Activated gamma-delta T cell treated with anti-CD3 and anti-CD28 coated beads, Interleukin-2, amount 50 U/mL, for 16 hours (primary cell): ENCODE measurements at places on chromosomes 5 and 9.

DNA sequence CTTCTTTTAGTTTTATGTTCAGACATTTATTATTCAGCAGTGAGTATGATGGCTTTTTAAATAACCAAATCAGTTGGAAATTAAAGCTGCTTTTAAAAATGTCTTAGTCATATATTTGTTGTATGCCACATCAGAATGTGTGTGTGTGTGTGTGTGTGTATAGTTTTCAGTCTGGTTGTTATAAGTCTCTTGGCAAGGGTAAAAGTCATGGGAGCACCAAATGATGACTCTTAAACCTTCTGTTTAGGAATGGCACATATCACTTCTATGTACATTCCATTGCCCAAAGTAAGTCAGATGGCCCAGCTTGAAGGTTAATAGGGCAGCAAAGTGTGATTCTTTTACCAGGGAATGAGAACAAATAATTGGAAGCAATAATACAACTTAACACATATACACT, 135.9 kb downstream of the RNF180 start:
- DNase-seq = no peak

- no peak for DNase-seq
Observed at GRCh38 chr5:78568676-78569075, 79.9 kb downstream of the LHFPL2 start.

- no peak for DNase-seq
Observed at GRCh38 chr5:143231416-143231815, 172.1 kb downstream of the NR3C1 start.

DNA sequence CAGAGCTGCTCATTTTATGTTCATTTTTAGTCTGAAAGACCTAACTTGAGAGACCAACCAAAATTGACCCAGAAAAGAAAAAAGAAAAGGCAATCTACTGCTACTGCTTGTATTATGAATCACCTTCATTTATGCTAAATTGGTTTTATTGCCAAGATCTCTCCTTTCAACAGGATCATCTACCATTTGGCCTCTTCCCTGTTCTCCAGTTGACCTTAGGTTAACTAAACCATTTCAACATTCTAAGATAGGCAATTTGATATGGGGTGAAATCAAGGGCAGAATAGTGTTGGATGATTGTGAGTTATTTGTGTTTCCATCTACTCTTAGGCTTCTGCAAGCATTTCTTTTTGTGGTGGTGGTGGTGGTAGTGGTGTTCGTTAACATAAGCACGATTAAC, 48.3 kb upstream of the POU4F3 start:
- no peak for DNase-seq

DNA sequence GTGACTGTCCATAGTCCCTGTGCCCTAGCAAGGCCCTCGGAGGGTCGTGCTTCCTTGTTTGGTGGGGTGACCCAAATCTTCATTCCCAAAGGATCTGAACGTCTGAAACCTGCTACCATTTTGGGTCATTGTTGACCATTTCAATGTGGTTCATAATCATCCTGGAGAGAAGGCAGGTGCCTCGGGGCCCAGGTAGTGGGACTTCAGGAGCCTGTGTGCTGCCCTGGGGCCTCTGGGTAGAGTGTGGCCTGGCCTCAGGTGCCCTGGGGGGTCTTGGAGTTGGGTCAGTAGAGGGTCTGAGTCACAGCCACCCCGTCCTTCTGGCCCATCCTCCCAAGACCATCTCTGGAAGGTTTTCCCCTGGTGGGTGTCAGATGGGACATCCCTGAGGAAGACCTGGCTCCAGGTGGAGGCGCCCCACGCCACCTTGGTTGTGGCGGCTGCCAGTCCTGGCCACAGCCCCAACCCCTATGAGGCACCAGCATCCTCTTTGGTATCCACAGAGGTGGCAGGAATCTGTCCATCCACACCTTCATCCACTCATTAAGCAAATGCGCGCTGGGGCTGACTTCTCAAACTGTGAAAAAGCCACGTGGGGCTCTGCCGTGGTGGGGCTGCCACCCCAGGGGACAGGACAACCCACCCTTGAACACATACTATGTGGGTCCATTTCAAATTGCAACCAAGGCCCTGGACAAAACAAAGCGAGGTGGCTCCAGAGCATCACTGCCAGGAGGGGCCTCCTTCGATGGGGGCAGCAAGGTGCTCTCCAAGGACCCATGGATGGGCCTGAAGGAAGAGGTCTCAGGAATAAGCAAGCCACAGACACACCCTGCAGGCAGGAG, 41.6 kb upstream of the FCN1 start:
- DNase-seq = no peak

- DNase-seq = no peak
Observed at GRCh38 chr9:98943682-98944056, at the start of gene COL15A1. COL15A1 (plus strand) TSS chr9:98943907; CDS start chr9:98944062, 155 bp downstream.

DNA sequence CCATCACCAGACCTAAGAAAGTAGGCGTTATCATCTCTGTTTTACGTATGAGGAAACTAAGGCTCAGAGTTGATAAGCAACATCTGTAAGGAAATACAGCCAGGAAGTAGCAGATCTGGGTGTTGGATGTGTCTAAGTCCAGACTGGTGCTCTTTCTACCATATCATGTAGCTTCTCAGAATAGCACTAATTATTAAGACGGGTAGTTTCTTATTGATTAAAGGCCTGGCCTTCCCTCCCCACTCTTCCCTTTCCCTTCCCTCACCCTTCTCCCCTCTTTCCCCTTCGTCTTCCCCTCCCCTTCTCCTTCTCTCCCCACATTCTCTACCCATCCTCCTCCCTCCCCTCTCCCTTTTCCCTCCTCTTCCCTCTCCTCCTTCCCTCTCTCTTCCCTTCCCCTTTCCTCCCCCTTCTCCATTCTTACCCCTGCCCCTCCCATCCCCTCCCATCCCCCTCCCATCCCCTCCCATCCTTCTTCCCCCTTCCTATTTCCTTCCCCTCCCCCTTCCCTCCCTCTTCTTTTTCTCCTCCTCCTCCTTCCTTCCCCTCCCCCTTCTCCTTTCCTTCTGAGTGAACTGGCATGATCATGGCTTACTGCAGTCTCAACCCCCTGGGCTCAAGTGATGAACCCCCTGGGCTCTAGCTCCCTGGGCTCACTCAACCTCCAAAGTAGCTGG, 79.4 kb downstream of the SNX24 start:
- no peak for DNase-seq

DNA sequence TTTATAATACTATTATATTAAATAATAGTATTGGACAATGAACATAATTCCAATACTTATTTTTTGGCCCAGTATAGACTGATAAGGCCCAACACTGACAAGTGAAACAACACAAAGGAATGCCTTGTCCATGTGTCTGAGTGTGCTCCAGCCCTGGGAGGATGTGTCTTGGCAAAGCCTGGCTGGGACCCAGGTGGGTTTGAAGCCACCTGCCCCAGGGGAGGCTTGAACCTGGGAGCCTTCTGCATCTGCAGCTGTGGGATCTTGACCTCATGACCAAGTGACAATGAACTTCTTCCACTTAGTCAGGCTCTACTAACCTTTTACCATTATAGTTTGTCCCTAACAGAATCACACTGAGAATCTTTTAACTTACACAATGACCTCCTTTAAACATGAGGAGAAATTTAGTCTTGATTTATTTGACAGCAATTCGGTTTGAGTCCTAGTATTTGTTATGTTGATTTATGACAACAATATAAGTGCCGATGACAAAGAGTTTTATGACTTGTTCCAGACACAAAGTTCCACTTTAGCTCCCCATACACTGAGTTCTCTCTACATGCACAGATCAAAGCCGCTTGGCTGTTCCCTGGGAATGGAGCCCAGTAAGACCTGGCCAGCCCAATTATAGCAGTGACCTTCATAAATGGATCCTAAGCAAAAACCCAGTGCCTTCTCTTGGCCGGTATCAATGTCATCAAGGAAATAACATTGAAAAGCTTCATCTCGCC, 294.5 kb downstream of the CTNND2 start:
- no peak for DNase-seq

- no peak for DNase-seq
Observed at GRCh38 chr9:137308057-137308619, 6.1 kb upstream of the NRARP start.

- DNase-seq = no peak
Observed at GRCh38 chr9:18457510-18457909, 16.4 kb upstream of the ADAMTSL1 start.

GRCh38 chr5:1542781-1543180, 19.0 kb upstream of the LPCAT1 start:
- no peak for DNase-seq

DNA sequence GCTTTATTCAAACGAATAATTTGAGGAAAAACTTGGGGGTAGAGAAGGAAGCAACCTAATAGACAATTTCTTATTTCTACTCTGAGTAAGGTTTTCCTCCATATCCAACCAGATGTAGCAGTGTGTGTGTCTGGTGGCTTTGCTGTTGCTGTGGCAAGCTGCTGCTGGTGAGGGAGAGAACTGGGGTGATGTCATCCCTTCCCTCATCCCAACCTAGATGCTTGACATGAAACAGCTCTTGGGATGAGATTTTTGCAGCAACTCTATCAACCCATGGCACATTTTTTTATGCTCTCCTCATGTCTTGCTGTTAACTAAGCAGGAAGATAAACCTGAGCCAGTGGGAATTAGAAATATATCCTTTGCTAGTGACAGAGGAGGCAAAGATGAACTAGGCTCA, 135.8 kb downstream of the PCSK1 start:
- DNase-seq = no peak

DNA sequence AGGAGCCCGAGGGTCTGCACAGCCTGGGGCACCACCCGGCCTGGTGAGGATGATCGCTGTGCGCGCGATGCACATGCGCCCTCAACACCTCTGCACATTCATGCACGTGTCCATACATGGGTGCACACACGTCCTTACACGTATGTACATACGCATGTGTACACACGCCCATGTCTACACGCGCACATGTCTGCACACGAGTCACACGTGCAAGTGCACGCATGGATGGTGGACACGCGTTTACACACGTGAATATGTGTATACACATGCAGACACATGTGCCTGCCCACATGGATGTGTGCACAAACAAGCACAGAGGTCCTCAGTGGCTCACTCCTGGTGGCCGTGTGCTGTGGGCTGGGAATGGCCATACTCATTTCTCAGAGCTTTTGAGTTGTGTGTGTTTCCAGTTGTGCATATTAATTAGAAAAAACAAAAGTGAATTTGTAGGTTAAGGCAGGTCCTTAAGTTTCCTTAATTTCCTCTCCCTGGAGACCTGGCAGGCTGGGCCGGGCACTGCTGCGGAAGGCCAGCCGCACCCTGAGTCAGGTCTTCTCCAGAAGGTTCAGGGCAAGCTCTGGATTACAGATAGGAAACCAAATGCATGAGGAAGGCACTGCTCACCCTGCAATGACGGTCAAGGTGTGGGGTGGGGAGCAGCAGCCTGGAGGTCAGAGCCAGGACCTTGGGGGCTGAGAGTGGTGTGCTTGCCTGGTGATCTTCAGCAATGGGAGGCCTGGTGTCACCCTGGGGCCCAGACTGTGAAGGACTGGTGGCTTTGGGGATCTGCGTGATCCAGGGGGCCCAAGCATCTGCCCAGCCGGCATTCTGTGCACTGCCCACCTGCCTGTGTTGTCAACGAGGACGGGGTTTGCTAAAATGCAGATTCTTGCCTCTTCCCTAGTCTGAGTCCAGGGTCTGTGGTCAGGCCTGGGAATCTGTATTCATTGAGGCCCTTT, 1.3 kb upstream of the RNU6ATAC start:
- no peak for DNase-seq

GRCh38 chr5:27830546-27830945, 792.2 kb upstream of the CDH9 start:
- DNase-seq = no peak

DNA sequence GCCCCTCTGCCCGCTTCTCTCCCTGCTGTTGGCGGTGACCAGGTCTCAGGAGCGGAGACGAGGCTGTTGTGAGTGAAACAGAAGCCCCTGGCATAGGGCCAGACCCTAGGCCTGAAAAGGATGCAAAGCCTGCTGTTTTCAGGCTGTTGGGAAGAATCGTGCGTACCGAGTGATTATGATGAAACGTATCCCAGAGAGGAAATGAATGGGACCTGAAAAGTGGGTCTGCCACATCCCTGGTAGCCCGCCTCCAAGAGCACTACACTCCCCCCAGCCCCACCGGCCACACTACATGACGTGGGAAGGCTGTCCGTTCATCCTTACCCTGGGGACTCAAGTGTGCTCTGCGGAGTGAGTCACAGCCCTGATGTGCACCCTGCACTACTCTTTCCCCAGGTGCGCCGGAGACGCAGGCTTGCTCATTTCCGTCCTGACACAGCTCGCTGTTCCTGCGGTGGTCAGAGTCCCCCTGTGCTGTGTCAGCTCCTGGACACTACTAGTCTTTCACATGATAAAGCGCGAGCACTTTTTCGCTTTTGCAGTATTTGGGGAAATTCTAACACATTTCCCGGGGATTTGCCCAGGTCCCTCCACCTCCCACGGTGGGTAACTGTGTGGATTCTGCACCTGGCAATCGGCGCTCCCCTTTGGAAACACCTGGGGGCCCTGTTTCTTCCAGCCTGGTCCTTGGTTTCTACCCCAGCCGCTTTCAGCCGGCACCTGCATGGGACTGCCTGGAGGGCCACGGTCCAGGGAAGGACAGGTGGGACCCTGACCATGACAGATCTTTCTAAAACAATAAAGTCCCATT, 91.5 kb downstream of the ANKRD33B start:
- DNase-seq = no peak

- DNase-seq = no peak
Observed at GRCh38 chr9:8718121-8718725, 918.6 kb upstream of the DMAC1 start.

DNA sequence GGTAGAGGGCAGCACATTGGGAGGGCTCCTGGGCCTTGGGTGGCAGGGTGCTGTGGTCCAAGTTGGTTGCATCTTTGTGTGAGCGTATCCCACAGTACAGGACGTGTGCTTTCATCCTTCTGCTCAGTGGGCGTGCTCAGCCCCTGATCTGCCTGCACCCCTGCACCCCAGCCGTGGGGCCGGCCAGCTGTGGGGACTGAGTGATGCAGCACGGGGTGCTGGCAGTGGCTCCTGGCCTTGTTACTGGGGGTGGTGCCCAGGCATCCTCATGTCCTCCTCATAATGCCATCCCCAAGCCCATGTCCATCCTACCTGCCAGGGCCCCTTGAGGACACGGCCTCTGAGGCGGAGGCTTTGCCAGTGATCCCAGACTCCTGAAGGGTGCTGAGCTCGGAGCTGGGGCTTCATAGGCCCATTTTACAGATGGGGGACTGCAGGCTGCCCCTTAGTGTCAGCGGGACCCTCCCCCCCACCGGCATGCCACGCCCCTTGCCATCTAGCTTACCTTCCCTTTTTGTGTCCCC, 100.7 kb downstream of the PHF2 start:
- no peak for DNase-seq

DNA sequence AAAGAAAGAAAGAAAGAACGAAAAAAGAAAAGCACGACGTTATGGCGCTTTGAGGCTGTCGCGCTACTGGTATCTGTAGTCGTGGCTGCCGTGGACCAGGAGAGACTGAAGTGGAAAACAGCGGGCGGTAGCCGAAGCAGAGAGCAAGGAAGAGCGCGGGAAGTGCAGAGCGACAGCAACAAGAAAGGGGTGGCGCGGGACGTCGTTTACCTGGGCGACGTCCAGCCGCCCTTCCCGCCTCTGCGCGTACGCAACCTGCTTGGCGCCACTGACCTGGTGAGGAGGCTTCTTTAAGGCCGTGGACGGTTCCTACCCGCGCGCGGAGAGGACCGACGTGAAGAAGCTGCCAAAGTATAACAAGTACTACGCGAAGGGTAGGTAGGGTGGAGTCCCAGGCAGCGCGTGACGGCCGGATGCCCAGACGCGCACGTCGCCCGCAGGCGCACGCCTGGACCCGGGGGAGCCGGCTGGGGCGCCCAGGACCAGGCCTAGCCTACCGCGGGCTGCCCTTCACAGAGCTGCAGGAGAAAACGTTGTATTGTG, 15.4 kb downstream of the CCL28 start:
- DNase-seq = peak; percentile 25

- DNase-seq = no peak
Observed at GRCh38 chr9:120403543-120403856, 176.5 kb downstream of the CDK5RAP2 start.

GRCh38 chr5:28862137-28862859, 1823.9 kb upstream of the CDH9 start:
- no peak for DNase-seq
